SHP77 treated with DMSO at 0.1 percent for 48 hours (cell line): ENCODE measurements at places on chromosomes 7 and 10.

DNA sequence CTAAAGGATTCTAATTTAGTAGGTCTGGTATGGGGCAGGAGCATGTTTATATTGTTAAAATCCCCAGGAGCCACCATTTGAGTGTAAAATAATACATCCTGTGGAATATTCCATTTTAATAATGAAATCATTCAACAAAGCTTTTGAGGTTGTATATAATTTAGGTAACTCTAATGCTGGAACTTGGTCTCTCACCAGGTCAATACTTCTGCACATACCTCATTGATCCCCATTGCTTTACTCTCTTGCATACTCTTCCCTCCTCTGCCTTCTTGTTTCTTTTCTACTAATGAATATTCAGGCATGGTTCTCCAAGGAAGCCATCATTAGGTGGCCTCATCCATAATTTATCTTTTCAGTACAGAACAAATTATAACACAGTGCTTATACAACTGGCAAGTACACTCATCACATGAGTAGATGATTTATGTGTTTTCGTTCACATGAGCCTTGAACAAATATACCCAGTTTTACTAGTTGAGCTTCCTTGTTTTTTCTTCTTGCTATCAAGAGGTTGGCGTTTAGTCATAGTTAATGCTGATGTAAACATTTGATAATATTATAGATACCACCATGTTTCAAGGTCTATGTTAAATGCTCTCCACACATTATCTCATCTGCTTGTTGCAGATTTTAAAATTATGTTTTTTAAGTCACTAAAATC lies 7.2 kb downstream of the PALS2 start:
- DNase-seq, result peak; percentile 68

GRCh38 chr7:7959979-7960670 lies 8.5 kb upstream of the GLCCI1 start:
- no peak for DNase-seq

- no peak for DNase-seq
Observed at GRCh38 chr7:73586911-73587310, 8.5 kb upstream of the TBL2 start.

DNA sequence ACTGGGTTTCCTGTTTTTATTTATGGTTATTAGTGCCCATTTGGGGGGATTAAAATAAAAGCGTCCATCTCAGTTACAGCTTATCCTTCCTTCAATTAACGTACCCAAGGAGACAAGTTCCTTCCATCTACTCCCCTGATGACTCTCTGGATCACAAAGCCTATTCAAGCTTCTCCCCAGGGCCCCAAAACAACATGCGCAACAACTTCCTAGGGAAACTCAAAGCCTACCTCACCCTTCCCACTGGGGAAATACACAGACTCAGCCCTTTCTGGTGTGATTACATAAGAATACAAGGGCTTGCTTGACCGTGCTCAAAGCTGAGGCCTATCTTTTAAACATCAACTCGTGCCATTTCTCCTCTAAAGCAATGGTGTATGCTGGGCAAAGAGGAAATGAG lies 112.4 kb downstream of the CDK6 start:
- no peak for DNase-seq

DNA sequence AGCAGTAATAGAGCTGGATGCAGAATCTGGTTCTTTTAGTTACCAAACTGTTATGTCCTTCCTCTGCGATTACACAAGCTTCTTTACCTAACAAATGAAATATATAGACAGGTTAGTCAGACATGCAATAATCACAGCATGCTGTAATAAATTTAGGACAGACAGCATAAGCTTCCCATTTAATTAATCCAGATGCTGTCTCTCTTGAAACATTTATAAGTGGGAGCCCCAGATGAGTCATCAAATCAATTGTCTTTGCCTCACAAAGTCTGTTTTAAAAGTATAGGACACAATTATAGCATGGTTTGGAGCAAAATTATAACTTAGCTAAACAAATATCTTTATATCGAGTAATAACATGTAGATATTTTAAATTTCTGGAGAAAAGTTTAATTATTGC lies 1.6 kb downstream of the CDNF start:
- no peak for DNase-seq

GRCh38 chr7:82715344-82715743 lies 271.8 kb upstream of the CACNA2D1 start:
- no peak for DNase-seq

DNA sequence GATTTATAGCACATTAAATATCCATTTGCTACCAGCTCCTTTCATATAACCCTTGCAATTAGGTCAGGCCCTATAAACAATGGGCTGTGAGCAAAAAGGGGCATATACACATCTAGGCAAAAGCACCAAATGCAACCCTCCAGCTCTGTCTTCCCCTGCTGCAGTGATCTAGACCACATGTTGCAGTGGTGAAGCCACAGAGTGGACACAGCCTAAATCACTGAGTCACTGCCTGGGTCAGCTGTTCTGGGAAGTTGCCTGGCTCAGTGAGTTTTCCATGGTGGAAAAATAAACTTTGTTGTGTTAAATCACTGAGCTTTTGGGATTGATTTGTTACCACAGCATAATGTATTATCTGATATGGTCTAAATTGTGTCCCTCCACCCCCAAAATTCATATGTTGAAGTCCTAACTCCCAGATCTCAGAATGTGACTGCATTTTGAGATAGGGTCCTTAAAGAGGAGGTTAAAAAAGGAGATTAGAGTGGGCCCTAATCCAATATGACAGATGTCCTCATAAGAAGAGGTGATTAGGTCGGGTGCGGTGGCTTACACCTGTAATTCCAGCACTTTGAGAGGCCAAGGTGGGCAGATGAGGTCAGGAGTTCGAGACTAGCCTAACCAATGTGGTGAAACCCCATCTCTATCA lies 70.4 kb downstream of the ZFAND4 start:
- DNase-seq, result no peak
